ENCODE measurements at places on chromosomes 3 and 15. TPM values are rescaled to one million over a fixed set of nuclear protein-coding genes. Genes with fewer than 3 reads are reported as not detected.

KCNMB3 gene
- 2.1 TPM for total RNA-seq

B3GALNT1 gene
- 0.21 TPM for total RNA-seq

OXTR gene
- total RNA-seq = 9.2 TPM

CD86 gene
- not detected for total RNA-seq

SNTN gene
- not detected for total RNA-seq

TEX55 gene
- not detected for total RNA-seq

XIRP1 gene
- total RNA-seq = 0.06 TPM

ANKRD34C gene
- total RNA-seq = not detected

RNF7 gene
- total RNA-seq = 132 TPM

DUOXA2 gene
- not detected for total RNA-seq

RTP3 gene
- not detected for total RNA-seq

PDZRN3 gene
- not detected for total RNA-seq

PHLDB2 gene
- 12.5 TPM for total RNA-seq
